Activated CD4-positive, alpha-beta T cell treated with anti-CD3 and anti-CD28 coated beads for 4 hours (primary cell): ENCODE measurements at places on chromosomes 1 and 21.

GRCh38 chr21:15651172-15651571 lies 78.6 kb upstream of the USP25 start:
- DNase-seq: no peak

DNA sequence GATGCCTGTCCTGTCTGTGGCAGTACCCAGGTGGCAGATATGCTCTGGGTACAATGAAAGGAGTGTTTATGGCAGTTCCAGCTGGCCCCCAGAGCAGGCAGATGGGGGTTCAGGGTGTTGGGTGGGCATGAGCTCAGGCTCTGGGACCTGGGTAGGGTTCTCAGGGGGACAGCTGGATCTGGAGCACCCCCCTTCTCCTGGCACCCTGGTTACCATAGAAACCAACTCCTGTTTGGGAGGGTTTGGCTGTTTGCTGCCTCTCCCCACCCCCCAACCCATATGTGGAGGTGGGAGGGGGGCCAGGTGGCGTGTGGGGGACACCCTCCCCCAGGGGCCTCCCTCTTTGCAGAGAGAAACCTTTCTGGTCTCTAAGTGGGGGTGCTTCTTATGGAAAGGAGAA lies 7.1 kb downstream of the FOXO6 start:
- no peak for DNase-seq

DNA sequence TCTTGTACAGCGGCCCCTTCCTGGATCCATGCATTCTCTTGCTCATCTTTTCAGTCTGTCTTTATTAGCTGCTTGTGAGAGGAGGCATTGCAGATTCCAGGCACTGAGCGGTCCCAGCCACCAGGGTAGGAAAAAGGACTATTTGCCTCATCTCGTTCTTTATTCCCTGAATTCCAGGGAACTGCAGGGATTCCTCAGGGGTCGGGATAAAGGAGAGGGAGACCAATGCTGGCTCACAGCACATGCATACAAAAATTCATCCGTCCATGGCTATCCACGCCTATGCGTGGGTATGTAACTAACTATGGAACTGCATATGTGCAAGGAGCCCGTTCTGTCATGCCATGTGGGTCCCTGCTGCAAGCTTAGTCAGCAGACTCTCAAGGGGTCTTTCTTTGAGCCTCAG lies 879 bp upstream of the PLPPR5 start:
- no peak for DNase-seq

DNA sequence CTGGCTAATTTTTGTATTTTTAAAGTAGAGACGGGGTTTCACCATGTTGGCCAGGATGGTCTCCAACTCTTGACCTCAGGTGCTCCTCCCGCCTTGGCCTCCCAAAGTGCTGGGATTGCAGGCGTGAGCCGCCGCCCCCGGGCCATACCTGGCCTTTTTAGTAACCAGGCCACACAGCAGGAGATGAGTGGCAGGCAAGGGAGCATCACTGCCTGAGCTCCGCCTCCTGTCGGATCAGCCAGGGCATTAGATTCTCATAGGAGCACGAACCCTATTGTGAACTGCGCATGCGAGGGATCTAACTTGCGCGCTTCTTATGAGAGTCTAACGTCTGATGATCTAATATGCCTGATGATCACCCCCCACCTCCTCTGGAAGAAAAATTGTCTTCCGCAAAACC lies 308.7 kb upstream of the PRMT6 start:
- DNase-seq: no peak

DNA sequence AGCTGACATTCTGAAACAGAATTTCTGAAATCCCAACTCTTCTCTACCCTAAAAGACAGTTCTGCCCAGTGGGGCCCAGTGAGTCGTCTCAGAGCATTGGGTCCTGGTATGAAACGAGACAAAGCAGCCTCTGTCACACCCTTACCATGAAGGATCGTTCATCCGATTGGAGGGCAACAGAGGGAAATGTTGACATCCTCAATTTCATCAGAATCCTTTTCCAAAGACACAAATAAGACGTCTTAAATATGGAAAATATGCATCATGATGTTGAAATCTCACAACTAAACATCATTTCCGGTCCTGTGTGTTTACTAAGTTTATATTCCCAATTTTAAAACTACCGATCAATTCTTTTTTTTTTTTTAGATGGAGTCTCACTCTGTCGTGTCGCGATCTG lies 112.1 kb upstream of the SLC45A1 start:
- no peak for DNase-seq

DNA sequence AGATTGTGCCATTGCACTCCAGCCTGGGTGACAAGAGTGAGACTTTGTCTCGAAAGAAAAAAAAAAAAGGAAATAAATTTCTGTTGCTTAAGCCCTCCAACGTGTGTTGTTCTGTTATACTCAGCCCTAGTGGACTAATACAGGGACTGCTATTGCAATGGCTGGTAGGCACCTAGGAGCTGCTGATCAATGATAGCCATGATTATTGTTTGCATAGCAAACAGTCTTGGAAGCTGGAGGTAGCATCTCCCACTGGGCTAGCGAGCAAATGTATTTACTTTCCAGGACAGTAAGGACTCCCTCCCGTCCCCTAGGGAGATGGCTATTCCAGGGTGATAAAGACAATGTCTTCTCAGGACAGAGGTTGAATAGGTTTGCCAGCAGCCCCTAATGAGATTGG lies 13.5 kb upstream of the TNFRSF8 start:
- no peak for DNase-seq

DNA sequence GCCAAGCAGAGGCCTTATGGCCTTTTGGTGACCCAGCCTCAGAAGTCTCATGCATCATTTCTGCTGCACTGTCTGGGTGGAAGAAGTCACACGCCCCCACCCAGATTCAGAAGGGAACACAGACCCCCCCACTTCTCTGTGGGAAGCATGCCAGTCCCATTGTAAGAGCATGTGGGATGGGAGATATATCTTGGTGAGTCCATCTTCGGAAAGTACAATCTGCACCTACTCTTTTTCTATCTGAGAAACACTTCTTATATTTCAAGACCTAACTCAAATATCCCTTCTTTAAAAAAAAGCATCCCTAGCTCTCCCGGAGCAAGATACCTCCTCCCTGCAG lies 159.6 kb upstream of the FGGY start:
- no peak for DNase-seq

- no peak for DNase-seq
Observed at GRCh38 chr1:187336441-187337168, 507.9 kb downstream of the PLA2G4A start.

DNA sequence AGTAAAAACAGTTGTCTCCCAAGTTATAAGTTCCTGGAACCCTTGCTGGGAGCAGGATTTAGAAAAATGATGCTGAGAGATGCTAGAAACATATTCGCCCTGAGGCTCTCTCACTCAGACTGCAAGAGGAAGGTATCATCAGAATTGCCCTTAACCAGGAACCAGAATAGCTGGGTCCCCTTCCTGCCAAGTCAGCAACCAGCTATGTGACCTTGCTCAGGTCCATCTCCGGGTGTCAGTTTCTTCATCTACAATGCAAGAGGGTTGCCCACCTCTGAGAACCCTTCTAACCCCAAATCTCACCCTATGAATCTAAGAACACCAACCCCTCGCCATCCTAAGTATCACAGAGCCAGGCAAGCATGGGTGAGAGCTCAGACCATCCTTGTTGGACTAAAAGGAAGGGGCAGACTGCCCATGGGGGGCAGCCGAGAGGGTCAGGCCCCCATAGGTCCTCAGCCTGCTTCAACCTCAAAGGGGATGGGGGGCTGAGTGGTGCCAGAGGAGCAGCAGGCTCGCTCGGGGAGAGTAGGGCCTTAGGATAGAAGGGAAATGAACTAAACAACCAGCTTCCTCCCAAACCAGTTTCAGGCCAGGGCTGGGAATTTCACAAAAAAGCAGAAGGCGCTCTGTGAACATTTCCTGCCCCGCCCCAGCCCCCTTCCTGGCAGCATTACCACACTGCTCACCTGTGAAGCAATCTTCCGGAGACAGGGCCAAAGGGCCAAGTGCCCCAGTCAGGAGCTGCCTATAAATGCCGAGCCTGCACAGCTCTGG lies 390 bp upstream of the S100A9 start:
- no peak for DNase-seq

DNA sequence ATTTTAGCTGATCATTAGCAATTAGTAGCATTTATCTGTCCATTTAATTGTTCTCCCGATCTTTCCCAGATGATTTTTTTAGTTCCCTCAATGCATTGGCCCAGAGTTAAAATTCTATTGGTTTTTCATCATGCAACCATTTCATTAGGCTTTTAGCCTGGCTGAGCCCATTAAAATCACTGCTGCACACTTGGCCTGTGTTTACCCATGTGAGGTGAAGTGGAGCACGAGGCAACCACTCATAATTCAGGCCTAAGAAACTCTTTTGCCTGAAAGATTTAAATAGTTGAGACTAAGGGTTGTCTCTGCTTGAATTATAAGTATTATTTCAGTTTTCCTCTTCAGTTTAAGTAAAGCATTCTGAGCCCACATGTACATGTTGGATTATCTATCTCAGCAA lies 889.0 kb upstream of the ADGRL4 start:
- no peak for DNase-seq

GRCh38 chr1:226640321-226641136 lies 92.0 kb downstream of the STUM start:
- DNase-seq: no peak

DNA sequence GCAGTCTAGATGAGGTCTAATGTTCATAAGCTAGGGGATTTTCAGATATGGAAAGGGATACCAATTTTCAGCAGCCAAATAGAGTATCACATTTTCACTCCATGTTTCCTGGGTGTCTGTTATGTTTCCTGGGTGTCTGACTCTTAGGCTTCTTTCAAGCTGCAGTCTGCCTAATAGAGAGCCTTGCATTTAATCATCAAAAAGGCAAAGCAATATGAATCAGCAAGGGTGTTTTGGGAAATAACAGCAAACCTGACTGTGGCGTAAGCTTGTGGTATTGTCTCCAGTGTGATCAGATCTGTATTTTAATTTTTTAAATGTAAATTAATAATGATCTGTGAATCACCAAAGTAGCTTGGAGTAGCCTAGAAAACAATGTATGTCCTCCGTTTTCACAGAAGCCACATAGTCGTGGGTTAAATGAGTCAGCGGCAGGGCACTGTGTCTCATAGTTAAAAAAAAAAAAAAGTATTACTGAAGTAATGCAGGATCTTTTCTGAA lies 10.4 kb downstream of the LGALS8 start:
- peak; percentile 55 for DNase-seq

DNA sequence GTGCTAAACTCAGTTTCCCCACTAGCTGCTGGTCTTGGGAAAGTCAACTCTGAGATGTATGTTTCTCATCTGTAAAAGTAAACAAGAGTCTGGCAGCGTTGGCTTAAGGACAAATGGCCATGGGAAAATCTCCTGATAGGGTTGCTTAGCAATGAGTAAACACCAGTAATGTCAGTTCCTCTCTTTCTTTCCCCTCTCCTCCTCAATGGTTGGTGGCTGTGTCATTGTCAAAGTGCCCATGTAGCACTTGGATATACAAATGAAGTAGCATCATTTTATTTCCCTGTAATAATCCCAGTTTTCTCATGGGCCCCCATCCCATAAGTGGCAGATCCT lies 2.2 kb upstream of the FYB2 start:
- DNase-seq: no peak

DNA sequence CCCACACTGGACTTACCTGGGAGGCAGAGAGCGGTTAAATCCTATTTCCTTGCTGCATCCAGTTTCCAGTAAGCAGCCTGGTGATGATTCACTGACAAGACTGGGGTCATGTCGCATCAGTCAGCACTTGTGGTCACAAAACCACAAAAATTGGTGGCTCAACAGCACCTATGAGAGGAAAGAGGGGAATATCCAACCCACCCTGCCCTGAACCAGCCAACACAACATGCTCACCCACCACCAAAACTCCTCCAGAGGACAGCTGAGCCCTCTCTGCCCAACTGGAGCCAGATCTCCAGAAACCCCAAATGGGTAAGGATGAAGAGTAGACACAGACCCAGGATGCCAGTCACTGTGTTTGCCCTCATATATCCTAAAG lies 64.0 kb downstream of the CD46 start:
- DNase-seq: peak; percentile 26

- no peak for DNase-seq
Observed at GRCh38 chr1:46575300-46575699, 23.9 kb upstream of the KNCN start.

DNA sequence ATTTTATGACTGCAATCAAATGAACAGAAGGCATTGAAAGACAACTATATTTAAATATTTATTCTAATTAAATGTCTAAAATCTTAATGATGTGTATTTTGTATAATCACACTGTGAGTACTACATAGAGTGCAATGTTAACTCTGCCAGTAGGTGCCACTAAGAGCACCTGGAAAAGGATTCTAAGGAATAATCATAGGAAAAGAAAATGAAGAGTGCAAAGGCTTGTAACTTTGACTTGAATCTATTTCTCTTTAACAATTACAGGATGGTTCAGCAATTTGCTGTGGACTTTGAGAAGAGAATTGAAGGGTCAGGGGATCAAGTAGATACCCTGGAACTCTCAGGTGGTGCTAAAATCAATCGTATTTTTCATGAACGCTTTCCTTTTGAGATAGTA lies 200.4 kb downstream of the DNM3 start:
- DNase-seq: no peak

DNA sequence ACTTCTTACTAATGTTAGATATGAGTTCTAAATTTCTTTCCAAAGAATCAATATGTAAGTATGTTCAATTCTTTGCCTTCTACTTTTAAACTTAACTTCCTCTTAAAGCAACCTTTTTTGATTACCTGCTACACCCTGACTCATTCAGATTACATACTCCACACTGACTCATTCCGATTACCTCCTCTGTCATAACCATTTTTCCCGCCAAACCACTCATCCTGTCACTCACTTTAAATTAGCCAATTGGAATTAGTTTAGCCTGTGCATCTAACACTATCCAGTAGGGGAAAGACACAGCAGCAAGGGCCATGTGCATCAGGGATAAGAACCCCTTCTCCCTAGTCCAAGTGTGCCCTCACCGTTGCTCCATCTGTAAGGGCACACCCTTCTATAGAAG lies 815.5 kb downstream of the BRINP3 start:
- no peak for DNase-seq

DNA sequence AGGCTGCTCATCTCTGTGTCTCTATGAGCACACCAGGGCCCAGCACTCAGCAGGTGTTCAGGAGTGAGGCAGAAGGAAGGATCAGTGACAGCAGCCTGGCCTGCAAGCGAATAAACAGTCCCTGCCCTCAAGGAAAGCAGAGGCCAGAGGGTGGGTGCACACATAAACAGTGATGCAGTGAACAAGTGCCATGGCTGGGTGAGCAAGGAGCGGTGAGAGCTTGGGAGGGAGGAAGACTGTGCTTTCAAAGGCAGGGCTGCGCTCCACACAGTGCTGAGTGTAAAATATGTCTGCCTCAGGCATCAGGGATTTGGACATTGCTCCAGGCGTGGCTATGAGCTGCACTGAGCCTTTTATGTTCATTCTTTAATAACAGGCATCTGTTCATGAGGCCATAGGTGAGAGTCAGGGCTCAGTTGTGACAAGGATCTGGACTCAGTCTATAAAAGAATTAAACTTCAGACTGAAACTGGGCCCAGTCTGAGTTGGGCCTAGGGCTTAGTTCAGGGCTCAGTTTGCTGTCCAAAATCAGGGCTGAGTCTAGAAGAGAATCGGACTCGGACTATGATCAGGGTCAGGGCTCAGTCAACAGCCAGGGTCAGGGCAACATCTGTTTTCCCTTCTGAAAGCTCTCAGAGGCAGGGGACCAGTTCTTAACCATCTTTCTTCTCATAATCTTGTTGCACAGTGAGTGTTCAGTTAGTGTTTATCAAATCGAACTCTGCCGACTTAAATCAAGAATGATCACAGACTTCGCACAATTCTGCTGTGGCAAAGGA lies 213.7 kb downstream of the FOXD2 start:
- DNase-seq: no peak
